ENCODE measurements at places on chromosomes 16 and 17.

- no peak for DNase-seq
These were observed 248.7 kb downstream of the SNX29 start for GRCh38 chr16:12225255-12225654.

DNA sequence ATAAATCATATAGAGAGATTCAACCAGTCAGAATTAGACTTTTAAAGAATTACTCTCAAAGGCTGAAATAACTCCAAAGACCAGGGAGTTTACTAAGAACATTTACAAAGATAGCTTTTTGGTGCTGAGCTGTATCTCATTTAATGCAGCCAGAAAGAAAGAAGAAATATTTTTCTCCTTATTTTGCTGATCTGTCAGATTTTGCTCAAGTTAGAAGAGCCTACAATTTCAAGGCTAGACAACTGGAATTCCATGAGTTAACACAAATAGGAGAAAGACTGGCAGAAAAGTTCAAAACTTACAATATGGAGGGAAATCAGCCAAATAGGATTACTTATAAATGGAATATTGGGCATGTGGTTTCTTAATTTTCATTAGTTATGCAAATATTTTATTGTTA is 6.1 kb upstream of the SLFN12 start:
- no peak for DNase-seq

DNA sequence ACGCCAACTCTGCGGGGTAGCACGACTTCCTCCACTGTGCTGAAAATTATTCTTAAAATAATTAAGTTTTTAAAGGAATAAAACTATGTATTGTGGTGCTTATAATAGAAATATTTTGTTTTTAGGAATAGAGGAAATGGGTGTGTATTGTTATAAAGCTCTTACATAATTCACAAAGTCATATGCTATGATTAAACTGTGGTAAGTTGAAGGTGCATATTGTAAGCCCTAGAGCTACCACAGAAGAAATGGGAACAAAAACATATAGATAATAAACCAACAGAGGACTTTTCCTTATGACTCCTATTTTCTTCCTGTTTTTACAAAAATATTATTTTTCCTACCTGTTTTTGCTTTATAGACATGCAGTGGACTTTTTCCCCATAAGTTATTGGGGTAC is 4.3 kb upstream of the SLFN11 start:
- no peak for DNase-seq

DNA sequence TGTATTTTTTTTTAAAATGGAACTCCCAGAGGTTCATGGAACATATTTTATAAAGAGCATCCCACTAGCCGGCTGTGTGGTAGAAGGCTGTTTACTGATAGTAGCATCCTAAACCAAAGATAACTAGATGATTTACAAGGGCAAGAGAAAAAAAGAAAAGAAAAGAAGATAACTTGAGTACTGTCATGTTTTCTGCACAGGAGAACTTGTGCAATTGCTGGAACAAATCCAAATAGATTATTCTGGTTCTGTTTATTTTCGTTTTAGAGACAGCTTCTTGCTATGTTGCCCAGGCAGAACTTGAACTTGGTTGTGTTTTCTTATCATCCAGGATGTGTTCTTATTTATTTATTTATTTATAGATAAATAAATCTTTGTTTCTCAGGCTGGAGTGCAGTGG is 20.9 kb upstream of the PPM1D start:
- DNase-seq: no peak

- DNase-seq: no peak
These were observed 221.4 kb upstream of the TBX2 start for GRCh38 chr17:61178284-61178683.

GRCh38 chr16:81238296-81239011 is at the start of gene BCO1:
BCO1 (plus strand) TSS chr16:81238689; CDS start chr16:81238909, 220 bp downstream.
- no peak for DNase-seq

GRCh38 chr17:52105591-52105990 is 52.9 kb downstream of the CA10 start:
- DNase-seq: no peak

GRCh38 chr16:50502616-50503011 is 45.6 kb upstream of the NKD1 start:
- DNase-seq: no peak

- DNase-seq: no peak
These were observed 2.3 kb downstream of the ALDH3A2 start for GRCh38 chr17:19650826-19651225.

- no peak for DNase-seq
These were observed 34.5 kb upstream of the MEOX1 start for GRCh38 chr17:43695970-43696865.

DNA sequence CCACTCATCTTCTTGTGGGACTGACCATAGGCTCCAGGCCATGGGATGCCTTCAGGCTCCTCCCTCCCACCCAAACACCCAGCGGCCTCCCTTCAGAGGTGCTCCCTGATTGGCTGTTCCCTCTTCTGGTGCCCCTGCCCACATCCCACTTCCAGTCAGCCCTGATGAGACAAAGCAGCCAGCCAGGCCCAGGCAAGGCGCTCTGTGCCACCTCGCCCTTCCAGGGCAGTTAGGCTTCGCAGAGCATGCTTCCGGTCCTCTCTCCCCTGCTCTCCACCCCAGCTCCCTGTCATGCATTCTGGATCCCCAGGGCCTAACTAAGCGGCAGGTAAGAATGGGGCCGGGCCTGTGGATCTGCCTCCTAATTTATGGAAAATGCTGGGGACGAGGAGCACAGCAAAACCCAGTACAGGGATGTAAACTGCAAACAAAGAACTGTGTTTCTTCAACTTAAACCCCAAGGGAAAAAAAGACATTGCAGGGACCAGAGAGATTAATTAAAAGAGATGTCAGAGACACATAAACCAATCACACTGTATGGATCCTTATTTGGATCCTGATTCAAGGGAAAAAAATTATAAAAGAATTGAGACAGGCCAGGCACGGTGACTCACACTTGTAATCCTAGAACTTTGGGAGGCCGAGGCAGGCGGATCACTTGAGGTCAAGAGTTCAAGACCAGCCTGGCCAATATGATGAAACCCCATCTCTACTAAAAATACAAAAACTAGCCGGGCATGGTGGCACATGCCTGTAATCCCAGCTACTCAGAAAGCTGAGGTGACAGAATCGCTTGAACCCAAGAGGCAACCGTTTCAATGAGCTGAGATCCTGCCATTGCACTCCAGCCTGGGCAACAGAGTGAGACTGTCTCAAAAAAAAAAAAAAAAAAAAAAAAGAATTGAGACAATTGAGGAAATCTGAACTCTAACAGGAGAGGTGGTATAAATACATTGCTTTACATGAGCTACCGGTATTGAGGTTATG is 26.0 kb downstream of the ZDHHC7 start:
- no peak for DNase-seq

DNA sequence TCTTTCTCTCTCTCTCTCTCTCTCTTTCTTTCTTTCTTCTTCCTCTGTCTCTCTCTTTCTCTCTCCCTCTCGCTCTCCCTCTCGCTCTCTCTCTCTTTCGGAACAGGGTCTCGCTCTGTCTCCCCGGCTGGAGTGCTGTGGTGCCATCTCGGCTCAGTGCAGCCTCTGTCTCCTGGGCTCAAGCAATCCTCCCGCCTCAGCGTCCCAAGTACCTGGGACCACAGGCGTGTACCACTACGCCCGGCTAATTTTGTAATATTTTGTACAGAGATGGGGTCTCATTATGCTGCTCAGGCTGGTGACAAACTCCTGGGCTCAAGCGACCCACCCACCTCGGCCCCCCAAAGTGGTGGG is 12.7 kb upstream of the KLHDC4 start:
- no peak for DNase-seq

GRCh38 chr17:13030056-13030455 is 12.2 kb upstream of the ELAC2 start:
- DNase-seq: no peak

DNA sequence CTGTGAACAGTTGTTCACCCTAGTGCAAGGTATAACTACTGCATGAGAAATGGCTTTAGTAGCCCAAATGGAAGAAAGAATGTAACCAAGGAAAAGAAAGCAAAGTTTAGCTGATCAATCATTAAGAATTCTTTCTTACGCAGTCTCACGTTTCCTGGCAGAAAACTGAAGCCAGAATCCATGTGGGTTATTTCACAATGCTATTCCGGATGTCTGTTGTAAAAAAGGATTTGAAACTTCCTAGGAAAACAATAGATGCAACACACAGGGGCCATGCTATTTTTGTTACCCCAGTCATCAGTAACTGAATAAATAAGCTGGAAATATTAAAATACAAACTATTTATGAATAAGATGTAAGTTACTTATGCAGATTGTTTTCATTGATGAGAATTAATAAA is 802.5 kb downstream of the CDH8 start:
- DNase-seq: no peak

- DNase-seq: no peak
These were observed 28.1 kb downstream of the HSBP1 start for GRCh38 chr16:83835586-83836566.

DNA sequence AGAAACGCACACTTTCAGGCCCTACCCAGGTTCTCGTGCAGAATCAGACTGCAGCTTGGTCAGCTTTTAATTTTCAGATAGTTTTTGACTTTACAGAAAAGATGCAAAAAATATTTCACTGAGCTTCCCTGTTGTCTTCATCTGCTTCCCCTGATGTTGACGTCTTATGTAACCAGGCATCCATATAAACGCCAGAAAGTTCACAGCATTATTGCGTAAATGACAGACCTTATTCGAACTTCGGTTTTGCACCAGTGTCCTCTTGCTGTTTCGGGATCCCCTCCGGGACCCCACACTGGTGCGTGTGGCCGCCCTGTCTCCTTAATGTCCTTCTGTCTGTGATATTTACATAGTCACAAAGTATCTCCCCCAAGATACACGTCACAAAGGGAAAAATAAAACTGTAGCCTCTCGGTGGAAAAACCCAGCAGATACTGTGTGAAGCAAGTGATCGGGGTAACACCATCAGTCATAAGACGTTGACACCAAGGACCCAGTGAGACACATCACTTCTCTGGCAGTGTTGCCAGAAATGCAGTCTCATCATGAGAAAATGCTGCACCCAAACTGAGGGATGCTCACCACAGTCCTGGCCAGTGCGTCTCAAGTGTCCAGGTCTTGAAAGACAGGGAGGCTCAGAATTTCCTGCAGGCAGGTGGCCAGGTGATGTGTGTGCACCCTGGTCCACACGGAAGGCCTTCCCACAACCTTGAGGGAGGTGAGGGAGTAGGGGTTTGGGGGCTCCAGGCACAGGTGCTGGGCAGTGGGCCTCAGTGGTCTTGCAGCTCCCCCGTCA is 4.3 kb downstream of the BANP start:
- DNase-seq: no peak

DNA sequence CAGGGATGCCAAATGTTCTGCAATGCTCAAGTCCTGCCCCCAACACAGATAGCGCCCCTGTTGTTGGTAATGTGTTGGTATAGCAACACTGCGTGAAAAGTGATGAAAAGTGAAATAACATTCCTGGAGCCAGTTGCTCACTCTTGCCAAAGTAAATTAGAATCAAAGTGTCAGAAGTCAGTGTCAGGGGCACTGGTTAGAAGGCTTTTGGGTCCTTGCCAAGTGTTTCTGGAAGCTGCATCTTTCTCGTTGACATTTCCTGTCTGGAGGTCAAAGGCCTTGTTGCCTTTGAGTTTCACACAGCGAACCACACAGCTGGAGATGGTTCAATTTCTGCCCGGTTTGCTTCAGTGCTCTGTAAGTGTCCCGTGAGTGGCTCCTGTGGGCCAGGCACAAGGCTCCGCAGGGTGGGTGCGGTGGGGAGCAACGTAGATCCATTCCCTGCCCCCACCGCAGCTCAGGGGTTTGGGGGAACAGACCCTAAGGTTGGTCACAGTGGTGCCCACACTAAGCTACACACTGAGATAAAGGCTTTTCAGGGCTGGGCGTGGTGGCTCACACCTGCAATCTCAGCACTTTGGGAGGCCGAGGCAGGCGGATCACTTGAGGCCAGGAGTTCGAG is 3.6 kb upstream of the SLC16A5 start:
- no peak for DNase-seq

DNA sequence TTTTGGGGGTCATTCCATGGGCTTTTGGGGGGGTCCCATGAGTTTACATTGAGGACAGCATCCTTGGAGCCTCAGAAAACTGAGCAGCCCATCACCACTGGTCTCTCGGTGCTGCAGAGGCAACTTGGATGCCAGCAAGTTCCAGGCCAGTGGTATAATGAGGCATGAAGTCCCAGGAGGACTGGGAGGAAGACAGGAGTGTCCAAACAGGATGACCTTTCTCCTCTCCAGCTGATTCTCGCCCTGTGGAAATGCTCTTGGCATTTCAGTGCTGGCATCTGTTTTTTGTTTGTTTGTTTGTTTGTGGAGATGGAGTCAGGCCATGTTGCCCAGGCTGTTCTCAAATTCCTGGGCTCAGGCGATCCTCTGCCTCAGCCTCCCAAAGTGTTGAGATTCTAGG is 347.6 kb downstream of the SNX29 start:
- no peak for DNase-seq

- DNase-seq: no peak
These were observed 96.7 kb upstream of the FAM20A start for GRCh38 chr17:68697850-68698361.

DNA sequence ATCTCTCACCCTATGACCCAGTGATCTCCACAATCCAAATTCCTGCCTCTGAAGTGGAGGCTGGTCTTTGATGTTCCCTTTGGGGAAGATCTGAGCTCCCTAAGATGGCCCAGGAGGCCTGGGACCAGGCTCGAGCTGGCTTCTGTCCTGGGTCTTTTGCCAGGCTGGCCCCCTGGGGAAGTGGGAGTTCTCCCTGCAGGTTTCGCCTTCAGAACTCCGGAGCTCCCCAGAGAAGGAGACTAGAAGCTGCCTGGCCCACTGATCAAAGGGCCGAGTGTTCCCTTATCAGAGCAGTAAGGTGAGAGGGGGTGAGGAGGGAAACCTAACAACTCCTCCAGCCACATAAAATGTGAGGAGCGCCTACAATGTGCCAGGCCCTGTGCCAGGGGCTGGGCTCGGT is 147.1 kb downstream of the IRF8 start:
- DNase-seq: no peak

GRCh38 chr17:82718986-82719685 is 2.6 kb downstream of the FN3KRP start:
- no peak for DNase-seq

DNA sequence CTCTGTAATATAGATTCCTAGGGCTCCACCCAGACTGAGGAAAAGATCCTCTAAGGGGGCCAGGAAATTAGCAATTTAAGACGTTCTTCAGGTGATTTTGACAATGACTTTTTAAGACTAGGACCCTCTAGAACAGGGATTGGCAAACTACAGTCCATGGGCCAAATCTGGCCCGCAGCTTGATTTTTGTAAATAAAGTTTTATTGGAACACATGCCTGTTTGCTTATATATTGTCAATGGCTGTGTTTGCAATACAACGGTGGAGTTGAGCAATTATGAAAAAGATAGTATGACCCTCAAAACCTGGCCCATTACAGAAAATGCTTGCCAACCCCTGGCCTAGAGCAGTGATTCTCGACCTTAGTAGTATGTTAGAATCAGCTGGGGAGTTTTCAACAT is 181.9 kb downstream of the SOX9 start:
- no peak for DNase-seq

- DNase-seq: no peak
These were observed 7.6 kb upstream of the PKMYT1 start for GRCh38 chr16:2987833-2988232.

GRCh38 chr17:50934672-50935220 is 68.6 kb upstream of the TOB1 start:
- no peak for DNase-seq

GRCh38 chr16:79130616-79131015 is 469.9 kb downstream of the MAF start:
- no peak for DNase-seq
